Brain pericyte (primary cell): ENCODE measurements at places on chromosomes 7 and 10.

DNA sequence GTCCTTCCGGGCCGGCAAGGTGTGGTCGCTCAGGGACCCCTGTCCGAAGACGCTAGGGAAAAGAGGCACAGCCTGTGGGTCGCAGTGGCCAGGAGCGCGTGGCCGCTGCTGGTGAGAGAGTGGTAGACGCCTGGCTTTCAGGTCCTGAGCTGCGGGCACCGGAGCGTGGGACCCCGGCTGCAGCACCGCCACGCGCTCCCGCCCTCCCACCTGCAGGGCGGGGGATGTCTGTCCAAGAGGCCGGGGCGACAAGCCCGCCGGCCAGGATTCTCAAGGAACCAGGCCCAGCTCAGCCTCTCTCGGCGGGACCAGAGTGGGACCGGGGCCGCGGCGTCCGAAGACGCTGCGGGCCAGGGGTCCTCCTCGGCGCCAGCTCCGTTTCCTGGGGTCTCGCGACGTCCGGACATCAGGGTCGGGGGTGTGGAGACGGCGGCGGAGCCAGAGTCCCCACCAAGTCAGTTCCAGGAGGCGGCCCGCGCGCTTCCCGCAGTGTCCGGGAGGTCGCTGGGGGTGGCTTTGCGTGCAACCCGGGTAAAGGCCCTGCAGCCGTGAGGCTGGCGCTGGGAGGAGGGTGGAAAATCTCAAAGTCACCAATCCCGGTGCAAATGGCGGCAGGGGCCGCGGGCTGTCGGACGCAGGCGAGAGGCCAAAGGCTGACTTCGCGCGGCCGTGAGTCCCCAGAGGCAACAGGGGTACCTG, 5.5 kb downstream of the ZNF503 start:
- no peak for DNase-seq

GRCh38 chr7:117950601-117951260, 77.5 kb upstream of the CTTNBP2 start:
- no peak for DNase-seq

- no peak for DNase-seq
These were observed 186.7 kb downstream of the CXCL12 start for GRCh38 chr10:44198096-44198779.

DNA sequence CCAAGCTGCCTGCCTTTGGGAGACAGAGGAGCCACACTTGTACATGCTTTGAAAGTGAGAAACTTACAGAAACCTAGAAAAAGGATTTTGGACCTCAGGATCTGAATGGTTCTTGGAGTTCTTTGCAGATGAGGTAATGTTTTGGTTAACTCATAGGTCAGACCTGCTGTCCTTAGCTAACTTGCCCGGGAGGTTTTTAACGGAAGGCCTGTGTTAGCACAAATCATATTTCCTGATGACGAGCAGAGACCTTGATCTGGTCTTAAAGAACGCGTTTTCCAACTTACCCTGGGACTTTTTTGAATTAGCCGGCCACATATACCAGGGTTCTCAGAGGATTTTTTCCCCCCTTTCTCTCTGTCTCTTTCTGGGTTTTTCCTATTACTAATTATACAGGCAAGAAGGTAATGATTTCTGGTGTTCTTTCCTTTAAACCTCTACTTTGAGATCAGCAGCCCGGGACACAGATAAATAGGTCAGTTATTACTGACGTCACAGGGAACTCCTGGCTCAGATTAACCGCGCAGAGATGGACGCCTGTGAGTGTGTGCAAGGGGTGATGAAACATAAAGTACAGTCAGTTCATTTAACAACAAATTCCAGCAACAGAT, 101.7 kb upstream of the KLF6 start:
- DNase-seq = peak; percentile 69

DNA sequence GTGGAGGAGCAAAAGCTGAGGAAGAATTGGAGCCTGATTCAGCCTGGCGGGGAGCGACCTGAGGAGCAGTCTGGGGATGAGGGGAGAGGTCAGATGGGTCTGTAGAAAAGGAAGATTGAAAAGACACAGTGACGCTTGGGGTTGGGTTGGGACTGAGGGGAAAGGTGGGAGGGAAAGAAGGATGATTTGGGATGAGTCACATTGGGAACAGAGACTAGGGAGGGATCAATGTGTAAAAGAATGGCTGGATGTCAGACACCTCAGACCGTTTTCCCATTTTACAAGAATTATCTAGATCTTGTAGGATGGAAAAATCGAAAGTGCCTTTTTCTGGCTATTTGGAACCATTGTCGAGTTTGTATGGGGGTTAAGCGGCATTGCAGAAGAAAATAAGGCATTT, 1076.5 kb downstream of the DNAJB9 start:
- DNase-seq = no peak

GRCh38 chr10:85667638-85668233, 698.9 kb downstream of the GRID1 start:
- no peak for DNase-seq

DNA sequence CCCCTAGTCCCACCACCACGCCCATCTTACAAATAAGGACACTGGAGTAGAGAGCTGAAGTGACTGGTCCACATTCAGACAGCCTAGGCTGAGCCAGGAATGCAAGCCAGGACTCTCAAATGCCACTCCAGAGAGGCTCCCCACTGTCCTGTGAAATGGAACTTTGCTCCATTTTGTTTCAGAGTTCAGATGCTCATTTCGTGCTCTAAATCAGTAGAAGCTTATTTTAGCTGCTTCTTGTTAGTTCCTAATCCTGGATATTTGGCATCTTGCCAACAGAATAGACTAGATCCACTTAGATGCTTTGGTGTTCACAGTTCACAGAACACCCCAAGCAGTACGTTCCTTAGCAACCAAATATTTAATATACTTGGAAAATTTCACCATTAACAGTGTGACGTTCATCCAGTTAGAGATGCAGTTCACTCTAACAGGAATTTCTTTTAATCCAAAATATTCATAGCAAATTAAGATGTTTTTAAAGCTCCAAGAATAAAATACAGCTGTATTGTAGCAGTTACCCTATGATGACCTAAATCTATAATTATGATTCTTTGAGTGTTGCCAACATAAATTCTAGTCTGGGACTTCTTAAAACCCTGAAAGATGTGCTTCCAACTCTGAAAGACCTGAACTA, 7.3 kb downstream of the MMP21 start:
- no peak for DNase-seq

- DNase-seq = no peak
These were observed 889 bp upstream of the SEMA3A start for GRCh38 chr7:84195295-84196060.

GRCh38 chr7:92680442-92680841, 90.3 kb upstream of the FAM133B start:
- DNase-seq = peak; percentile 56

DNA sequence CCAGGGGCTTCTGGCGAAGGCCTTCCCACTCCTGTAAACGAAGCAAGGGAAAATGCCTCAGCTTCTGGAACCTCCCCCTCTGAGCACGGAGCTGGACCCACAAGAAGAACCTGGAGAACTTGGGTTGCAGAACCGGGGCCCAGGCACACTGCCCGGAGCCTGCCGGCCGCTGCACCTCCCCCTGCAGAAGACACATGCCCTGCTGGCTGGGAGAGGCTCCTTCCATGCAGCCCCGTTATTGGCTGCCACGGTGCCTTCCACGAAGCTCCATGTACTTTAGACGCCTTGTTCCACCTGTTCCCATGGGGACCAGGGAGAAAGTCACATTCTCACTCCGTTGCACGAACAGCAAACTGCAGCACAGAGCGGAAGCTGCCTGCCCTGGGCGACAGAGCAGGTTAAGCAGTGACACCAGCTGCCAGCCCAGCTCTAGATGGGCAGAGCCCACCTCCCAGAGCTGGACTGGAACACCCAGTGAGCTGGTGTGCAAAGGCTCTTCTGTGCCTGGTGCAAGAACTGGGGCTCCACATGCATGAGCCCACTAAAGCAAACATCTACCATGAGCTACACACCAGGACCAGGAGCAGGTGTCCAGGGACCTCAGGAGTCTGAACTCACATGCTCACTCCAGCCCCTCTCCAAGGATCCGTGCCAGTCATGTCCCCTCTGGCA, 70.1 kb downstream of the TNS3 start:
- no peak for DNase-seq

- DNase-seq = peak; percentile 36
These were observed 78.7 kb upstream of the C1GALT1 start for GRCh38 chr7:7103343-7104313.

DNA sequence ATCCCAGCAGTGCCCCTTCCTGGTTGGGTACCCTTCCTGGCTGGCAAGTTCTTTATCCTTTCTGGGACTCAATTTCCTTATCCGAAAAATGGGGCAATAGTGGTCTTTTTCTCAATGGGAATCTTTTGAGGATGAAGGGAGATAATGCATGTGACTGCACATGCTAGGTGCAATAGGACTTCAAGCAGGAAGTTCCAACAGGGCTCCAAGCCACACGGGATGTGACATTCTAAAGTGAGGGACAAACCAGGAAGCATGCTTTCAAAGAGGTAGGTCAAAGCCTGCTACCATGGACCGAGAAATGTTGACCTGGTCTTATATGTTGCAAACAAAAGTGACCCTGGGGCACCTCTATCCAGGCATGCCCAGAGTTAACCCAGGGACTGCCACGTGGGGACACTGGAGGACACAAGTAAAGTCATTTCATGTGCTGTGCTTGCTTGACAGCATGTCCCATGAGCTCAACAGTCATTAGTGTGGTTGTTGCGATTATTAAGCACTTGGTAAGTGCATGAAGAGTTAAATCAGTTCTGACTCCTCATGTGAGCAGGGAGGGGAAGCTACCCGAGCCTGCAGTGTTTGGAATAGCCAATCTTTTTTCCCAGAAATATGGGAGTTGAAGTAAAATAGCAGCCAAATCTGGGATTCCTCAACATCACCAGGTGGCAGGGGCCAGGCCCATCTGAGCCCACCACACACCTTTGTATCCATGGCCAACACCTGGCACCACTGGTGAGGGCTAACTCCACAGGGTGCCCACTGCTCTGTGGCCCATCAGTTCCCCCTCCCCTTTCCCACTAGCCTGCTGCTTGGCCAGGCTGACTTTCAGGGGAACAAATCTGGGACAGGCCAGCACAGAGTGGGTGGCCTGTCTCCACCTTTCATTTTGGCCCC, 5.7 kb downstream of the ARHGAP22 start:
- DNase-seq = no peak

- no peak for DNase-seq
These were observed 26.5 kb upstream of the RBM20 start for GRCh38 chr10:110617425-110618229.

DNA sequence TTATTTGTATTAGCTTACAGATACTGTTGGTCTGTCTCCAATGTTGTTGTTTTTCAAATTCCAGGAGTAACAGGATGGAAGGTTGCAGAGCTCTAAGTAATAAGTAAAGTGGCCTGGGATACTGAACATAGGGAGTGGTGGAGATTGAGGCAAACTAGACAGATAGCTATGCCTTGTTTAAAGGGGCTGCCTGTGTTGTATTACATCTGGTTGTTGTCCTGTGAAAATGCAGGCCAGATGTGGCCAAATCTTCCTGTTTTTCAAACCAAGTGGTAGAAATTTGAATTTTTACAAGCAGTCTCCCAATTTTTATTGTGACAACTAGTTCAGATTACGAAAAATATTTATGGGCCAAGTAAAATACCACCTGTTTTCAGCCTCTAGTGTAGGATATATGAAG, 33.5 kb downstream of the BICC1 start:
- DNase-seq = no peak

- DNase-seq = no peak
These were observed 98.6 kb upstream of the FGFR2 start for GRCh38 chr10:121696854-121697253.

DNA sequence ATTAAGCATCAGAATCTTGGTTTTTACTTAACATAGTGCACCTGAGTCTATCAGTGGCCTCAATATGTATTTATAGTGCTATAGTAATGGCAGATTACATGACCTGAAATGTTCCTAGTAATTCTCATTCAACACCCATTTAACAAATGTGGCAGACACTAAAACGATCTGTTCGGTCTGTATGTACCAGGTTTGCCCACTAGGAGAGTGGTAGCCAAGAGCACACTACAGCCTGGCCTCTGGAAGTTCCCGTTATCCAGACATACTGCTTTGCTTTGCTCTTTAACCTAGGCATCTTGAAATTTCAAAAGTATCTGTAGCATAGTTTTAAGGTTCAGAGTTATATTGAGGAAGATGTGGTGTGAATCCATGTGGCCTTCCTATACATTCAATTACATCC, 395.7 kb upstream of the NRG3 start:
- no peak for DNase-seq
